T-helper 1 cell (primary cell): ENCODE measurements at places on chromosomes 5 and 9.

DNA sequence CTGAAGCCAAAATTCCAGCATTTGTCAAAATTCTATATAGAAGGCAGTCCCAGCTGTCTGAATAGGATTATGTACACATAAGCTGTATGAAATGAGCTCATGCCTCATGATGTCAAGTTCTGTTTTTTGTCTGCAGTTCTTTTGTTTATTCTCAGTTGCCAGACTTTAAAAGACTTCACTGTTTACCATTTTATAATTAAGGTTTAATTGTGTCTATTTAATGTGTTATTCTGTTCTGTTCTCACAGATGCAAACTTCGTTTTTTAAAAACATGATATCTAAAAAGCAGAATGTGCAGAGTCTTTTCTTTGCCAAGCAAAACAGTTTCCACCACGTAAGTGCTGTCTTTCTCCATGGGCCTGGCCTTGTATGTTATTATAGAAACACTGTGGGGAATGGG is 31.1 kb downstream of the ERAP1 start:
- no peak for DNase-seq

DNA sequence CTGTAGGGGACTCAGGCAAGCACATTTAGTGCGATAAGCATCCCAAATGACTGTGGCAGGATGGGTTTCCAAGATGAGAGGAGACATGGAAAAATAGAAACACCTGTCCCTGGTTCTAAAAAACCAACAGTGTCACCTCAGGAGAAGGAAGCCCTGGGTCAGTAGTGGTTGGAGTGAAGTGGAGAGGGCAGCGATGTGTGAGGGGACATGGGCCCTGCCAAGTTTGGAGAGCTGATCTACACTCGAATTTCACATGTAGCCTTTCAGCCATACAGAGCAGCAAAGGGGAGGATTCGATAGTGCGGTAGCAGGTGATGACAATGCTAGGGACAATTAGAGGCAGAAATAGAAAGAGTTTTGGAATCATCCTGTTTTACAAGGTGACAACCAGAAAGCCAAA is 32.6 kb upstream of the LHX2 start:
- no peak for DNase-seq

DNA sequence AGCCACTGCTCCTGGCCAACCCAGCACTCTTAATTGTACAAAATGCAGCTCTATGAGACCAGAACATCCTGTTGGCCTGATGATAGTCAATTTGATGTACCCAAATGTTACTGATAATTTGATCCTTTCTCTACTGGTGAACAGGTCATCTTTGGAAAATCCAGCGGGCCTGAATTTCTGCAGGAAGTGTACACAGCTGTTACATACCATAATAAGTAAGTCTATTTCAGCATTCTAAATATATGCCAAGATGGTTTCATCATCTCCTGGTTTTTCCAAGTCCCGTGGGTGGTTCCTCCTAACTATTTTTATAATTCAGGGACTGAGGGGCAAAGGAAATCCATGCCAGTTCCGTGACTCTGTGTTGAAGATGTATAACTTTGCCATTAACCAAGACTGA is 155.4 kb downstream of the DOCK8 start:
- DNase-seq, result no peak

DNA sequence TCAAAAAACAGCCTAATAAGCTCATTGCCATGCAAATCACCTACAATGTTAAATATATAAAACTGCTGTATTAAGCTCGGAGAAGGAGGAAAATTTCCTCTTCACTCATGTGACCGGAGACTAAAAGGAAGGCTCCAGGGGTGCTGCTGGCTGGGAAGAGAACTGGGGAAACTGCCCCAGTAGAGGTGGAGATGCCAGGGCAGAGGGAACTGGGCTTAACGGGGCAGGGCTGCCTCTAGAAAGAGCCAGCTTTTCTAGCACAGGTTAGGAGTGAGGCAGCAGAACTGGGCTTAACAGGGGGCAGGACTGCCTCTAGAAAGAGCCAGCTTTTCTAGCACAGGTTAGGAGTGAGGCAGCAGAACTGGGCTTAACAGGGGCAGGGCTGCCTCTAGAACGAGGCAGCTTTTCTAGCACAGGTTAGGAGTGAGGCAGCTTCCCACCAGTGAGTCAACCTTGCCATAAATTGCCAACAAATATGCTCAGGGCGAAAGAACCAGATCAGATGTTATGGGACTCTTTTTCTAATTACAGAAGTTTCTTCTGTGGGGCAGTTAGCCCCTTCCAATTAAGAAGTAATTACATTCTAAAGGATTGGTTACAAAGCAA is 115.3 kb downstream of the FANCC start:
- DNase-seq, result no peak

DNA sequence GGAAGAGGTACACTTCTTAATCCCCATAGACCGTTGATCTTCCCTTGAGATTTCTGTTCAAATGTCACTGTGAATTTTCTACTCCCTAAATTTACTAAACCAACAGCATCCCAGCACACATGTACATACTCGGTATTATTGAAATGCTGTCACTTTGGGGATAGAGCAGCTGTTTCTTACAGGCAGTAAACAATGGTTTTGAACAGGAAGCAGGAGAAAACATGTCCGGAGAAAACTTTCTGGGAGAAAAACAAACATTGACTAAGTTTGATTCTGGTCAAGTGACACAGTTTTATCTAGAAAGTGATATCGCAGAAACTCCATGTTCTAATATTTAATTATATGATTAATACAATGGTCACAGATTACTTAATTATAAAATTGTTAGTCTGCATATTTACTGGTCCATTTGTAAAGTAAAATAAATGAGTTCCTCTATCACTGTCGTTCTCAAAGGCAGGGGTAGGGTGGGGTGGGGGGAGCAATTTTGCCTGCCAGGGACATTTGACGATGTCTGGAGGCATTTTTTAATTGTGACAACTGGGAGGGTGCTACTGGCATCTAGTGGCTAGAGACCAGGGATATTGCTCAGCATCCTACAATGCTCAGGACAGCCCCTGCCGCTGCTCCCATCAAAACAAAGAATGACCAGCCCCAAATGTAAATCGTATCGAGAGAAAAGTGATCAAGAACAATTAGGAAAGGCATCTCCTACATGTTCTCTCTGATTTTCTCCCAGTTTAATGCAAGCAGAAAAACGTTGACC is 12.2 kb downstream of the TAS2R1 start:
- DNase-seq, result no peak

- DNase-seq, result no peak
Observed at GRCh38 chr9:117466111-117466510, 51.3 kb upstream of the ASTN2 start.

GRCh38 chr5:56598941-56599340 is 216.4 kb upstream of the MAP3K1 start:
- no peak for DNase-seq

GRCh38 chr9:132074736-132075135 is 4.9 kb downstream of the MED27 start:
- DNase-seq, result no peak

DNA sequence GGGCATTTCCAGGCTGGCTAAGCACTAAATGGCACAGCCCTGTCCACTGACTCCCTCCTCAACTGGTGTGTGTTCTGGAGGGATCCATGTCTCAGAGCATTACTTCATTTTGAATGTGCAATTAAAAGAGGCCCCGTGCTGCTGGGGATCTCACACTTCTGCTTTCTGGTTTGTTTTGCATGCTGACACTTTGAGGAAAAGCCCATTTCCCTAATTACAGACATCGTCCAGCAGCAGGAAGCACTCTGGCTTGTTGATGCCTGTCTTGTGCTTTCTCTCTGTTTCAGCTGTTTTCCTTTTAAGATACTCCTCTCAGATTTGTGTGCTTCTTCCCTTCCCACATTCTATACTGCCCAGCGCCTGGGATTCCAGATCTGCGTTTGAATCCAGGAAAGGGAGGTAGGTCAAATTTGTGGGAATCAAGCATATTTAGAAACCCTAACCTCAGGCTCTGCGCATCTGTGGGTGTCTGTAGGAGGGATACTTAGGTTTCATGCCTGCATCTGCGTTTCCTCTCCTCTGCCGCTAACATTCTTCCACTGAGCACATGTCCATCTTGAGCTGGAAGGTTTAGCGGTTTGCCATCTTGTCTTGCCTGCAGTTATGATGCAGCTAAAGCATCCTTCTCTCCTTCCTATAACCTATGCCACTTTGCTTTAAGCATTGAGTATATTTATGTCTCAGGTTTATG is 25.7 kb downstream of the SYK start:
- no peak for DNase-seq

DNA sequence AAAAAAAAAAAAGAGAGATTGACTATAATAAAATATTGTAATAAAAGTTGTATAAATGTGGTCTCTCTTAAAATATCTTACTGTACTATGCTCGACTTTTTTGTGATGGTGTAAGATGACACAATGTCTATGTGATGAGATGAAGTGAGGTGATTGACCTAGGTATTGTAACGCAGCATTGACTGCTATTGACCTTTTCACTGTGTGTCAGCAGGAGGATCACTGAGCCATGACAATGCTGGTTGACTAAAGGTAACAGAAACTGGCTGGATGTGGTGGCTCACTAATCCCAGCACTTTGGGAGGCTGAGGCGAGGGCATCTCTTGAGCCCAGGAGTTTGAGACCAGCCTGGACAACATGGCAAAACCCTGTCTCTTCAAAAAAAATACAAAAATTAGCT is 78.6 kb upstream of the MYO10 start:
- no peak for DNase-seq

GRCh38 chr5:67272453-67273130 is 76.0 kb upstream of the CD180 start:
- DNase-seq, result no peak

DNA sequence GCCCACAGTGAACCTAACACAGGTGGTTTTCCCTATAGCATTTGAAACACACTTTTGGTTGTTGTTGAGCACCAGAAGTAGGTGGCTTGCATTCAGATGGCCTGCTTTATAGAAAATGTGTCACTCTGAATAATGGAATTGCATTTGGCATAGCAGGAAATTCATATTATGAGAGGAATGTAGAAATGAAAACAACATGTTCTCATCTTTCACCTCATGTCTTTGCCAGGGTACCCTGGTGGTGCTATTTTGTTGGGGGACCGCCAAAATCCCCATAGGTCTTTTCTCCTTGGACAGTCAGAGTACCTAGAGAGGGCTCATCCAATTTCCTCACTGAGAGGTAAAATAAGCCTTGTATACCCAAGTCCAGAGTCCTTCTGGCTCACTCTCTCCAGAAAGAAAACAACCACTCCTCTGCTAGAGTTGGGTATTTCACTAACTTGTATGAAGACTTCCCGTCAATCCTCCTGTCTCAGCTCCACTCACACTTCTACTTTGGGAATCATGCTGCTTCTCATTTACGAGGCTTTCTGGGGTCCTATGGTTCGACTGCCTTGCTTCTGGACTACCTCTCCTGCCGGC is 67.4 kb downstream of the MRPS27 start:
- DNase-seq, result no peak

DNA sequence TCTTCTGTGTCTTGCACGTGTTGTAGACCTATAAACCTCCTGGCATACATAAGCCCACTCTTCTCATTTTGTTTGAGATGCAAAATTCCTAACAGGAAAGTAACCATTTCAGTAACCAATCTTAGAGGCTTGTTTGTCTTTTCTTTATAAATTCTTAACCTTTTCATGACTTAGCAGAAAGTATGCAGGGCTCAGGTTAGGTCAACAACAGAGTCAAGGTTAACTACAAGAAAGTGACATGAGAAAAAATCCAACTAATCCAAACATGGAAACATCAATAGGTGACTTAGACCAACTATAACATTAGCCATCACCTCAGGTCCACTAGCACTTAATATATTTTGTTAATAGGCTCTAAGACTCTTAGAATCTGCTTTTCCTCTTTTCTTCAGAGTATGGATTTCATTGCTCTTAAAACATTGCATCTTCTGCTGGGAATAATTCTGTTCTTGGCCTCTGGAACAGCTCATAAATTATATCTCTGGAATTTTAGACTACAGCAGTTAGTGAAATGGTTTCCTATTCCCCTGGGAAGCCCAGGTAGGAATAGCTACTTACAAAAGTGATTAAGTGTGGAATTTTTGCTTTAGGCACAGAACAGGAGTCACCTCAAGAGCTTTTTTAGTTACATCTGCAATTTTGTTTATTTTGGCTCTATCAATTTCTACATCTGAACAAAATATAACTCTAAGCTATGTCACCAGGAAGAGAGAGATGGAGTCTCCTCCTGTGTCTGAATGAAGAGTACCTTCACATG is 155.3 kb upstream of the ANKRD55 start:
- no peak for DNase-seq

- DNase-seq, result no peak
Observed at GRCh38 chr9:94631599-94631998, 7.7 kb downstream of the FBP1 start.

GRCh38 chr5:98656125-98656795 is 117.2 kb upstream of the RGMB start:
- DNase-seq, result no peak

GRCh38 chr9:83270116-83270515 is 207.2 kb upstream of the RASEF start:
- no peak for DNase-seq

- DNase-seq, result no peak
Observed at GRCh38 chr9:69573651-69574050, 98.5 kb downstream of the APBA1 start.

DNA sequence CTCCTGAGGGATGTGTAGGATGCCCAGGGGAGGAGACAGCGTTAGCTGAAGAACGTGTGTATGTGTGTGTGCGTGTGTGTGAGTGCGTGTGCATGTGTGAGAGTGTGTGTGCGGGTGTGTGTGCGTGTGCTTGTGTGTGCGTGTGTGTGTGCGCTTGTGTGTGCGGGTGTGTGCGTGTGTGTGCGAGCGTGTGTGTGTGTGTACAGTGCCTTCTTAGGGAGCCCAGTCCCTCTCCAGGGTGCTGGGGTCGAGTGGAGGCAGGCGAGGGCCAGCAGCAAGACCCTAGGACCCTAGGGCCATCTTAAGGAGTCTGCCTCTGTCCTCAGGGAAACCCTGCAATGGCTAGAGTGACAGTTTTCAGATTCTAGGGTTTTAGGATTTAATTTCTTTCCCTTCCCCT is 26.0 kb upstream of the STXBP1 start:
- DNase-seq, result no peak

DNA sequence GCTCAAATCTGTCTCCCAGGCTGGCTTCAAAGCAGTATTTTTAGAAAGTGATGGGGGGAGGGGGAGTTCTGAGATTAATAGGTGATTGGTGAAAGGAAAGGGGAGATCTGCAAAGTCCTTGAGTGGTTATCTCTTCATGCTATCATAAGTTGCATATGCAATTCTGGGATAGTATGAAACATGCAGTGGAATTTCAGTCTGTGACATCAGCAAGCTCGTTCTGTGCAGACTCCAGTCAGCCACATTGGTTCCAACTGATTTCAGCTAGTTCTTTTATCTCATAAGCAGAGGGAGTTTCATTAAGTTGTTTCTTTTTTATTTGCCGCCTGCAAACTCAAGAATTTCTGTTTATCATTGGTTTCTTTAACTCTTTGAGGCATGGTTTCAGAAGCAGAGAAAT is 180.5 kb upstream of the SH3GL2 start:
- no peak for DNase-seq
